Renal cortical epithelial cell (primary cell): ENCODE measurements at places on chromosomes 7 and 10. TPM values are rescaled to one million over a fixed set of nuclear protein-coding genes. Genes with fewer than 3 reads are reported as not detected.

CALML3 gene
- total RNA-seq = not detected in 2 replicates

GRCh38 chr7:21898265-21898930 is 47.3 kb downstream of the CDCA7L start:
- no peak for DNase-seq

- DNase-seq = no peak
These were observed 130.4 kb downstream of the SMURF1 start for GRCh38 chr7:99013266-99014112.

DNA sequence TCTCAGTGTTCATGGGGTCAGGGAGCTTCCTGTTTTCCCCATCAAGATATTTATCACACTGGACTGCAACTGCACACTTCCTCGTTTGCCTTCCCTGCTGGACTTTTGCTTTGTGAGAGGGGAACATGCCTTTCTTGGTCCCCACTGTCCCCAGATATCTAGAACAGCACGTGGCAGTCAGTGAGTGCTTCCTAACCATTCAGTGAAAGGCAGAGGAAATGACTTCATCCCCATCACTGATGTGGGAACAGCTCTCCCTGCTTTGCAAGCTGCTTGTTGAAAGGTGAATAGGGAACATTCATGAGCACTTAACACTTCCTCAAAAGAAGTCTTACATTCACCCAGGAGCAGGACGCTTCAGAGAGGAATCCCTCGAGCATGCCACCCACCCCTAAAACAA is 135.4 kb downstream of the MYOF start:
- DNase-seq = no peak

DNA sequence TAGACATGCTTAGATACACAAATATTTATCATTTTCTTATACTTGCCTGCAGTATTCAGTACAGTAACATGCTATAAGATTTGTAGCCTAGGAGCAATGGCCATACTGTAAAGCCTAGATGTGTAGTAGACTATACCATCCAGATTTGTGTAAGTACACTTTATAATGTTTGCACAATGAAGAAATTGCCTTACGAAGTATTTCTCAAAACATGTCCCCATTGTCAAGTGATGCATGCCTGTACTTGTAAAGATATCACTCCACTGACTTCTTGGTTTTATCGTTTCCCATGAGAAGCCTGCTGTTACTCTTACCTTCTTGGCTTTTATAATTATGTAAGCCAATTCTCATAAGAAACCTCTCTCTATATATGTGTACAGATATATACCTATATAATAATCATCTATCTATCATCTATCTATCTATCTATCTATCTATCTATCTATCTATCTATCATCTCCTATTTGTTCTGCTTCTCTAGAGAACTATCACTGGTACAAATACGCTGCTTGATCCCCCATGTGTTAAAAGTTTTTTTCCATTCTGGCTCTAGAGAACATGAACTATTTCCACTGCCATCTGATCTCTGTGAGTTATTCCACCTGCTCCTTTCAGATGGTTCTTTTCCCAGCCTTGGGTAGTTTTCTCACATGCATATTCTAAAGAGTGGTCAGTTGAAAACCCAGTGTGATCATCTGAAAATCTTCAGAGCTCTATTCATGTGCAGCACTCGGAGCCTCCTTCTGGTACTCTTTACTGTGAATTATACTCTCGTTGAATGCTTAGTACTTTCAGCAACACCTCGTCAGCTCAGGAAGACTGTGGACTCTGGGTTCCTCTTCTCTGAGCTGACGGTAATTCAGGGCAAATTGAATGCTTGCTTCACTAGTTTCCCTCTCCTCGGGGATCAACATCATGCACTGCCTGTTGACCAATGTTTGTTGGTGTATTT is 14.5 kb upstream of the VCL start:
- DNase-seq = no peak

DNA sequence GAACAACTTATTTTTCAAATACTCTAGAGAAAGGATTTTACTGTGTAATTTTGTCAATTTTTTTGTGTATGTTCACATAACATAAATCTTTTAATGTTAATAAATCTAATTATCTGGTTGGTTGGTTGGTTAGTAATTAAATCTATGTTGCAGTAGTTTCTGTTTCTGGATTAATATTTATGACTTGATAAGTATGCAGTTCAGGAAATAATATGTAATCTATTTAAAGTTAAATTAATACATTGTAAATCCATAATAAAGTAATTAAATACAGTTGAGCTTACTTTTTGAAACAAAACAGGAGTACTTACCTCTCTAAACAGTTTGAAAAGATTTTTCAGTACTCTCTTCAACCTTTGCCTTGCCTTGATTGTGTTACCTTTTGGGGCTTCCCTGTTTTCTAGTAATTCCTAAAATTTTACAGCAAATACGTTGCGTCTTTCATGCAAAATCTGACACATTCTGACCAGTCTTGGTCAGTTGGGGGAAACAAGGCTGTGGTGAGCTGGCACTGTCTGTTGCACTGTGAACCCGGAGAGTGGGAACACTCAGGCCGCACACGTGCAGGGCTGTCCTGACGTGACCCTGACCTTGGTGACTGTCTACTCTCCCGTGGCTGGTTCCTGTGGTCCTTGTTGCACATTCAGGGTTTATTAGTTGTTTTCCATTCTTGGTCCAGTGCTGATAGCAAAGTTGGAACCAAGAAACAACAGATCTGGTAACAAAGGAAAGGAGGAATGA is 45.6 kb upstream of the FGL2 start:
- peak; percentile 53 for DNase-seq

OR13A1 gene
- total RNA-seq = not detected in 2 replicates

DNA sequence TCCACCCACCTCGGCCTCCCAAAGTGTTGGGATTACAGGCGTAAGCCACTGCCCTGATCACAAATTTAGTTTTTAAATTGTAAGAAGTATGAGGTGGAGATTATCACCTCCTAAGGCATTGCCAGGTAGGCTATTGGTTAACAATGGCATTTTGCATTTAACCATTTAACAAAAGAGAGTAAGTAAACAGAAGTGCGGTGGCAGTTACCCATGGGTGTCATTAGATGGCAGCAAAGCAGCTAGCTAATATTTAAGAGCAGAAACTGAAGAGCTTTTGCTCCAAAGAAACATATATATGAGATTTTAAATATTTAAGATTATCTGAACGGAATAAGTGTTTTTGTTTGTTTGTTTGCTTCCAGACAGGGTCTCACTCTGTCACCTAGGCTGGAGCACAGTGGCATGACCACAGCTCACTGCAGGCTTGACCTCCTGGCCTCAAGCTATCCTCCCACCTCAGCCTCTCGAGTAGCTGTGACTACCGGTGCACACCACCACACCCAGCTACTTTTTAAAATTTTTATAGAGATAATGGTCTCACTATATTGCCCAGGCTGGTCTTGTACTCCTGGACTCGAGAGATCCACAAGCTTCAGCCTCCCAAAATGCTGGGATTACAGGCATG is 325.5 kb upstream of the C7orf33 start:
- DNase-seq = peak; percentile 45

- DNase-seq = peak; percentile 90
These were observed 95.0 kb downstream of the VPS50 start for GRCh38 chr7:93327006-93327633.

PKD2L1 gene
- not detected in 2 replicates for total RNA-seq
